ENCODE measurements at places on chromosomes 12 and 14.

GRCh38 chr12:64826234-64826633 lies 1.8 kb downstream of the TBC1D30 start:
- DNase-seq, result peak; percentile 52

GRCh38 chr12:98370976-98371375 lies 144.4 kb upstream of the TMPO start:
- no peak for DNase-seq

- no peak for DNase-seq
These were observed 67.0 kb downstream of the FBXW8 start for GRCh38 chr12:116977465-116978380.

- no peak for DNase-seq
These were observed 43.7 kb downstream of the DEGS2 start for GRCh38 chr14:100115726-100116125.

- DNase-seq, result no peak
These were observed 501 bp downstream of the RIMKLB start for GRCh38 chr12:8698132-8698851.

- no peak for DNase-seq
These were observed 28.3 kb downstream of the TRIM9 start for GRCh38 chr14:51066576-51066975.

GRCh38 chr12:121648458-121649028 lies 20.9 kb downstream of the MORN3 start:
- DNase-seq, result no peak

GRCh38 chr12:27707216-27707615 lies 3.4 kb upstream of the MRPS35 start:
- no peak for DNase-seq

DNA sequence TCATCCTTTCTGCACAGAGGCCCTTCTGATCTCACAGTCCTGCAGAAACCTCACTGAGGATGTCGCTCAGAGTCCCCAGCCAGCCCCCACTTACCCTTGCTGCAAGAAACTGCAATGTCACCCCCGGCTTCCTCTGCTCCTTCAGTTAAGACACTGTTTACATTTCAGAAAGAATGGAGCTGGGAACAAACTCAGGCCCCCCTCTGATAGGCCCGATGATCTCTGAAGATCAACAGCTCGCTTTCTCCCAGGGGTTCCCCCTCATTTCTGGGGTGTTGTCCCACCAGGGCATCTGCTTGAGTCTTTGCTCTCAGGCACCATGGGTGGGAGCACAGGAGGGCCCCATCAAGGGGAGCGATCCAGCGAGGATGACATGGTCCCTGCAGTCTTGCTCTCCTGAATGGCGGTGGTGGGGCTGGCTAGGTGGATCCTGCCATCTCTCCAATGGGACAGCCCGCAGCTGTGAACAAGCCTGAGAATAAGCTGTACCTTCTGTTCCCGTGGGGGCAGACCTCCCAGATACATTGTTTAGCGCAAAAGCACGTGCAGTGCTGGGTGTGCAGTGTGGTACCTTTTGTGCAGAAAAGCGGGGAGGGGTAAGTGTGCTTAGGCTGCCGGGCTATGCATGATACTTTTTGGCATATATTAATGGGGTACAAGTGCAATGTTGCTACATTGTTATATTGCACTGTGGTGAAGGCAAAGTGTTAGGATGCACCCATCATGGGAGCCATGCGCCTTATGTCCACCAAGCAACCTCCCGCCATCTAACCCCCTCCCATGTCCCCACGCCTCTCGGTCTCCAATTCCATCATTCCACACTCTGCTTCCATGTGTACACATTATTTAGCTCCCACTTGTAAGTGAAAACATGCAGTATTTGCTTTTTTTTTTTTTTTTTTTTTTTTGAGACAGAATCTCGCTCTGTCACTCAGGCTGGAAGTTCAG lies 6.7 kb upstream of the NCOR2 start:
- DNase-seq, result no peak

GRCh38 chr12:24770334-24770733 lies 178.6 kb downstream of the BCAT1 start:
- no peak for DNase-seq

- peak; percentile 52 for DNase-seq
These were observed 688 bp downstream of the ULK1 start for GRCh38 chr12:131894981-131895639.

- DNase-seq, result no peak
These were observed 69.6 kb downstream of the CHST11 start for GRCh38 chr12:104526320-104526719.

DNA sequence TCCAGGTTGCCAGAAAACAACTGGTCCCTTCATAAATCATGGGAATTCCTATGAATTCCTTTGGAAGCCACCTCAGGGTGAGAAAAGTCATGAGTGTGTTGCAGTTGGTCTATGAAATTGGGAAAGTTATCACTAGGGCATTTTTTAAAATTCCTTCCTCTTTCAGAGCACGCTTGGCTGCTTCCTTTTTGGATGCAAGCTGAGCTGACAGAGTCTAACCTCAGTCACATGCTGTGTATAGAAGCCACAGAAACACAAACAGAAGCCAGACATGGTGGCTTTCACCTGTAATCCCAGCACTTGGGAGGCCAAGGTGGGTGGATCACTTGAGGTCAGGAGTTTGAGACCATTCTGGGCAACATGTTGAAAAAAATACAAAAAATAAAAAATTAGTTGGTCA lies 21.7 kb upstream of the HELB start:
- no peak for DNase-seq

GRCh38 chr14:104968153-104968527 lies 10.0 kb downstream of the AHNAK2 start:
- peak; percentile 90 for DNase-seq

- no peak for DNase-seq
These were observed 38.0 kb downstream of the CHGA start for GRCh38 chr14:92960706-92961566.

- DNase-seq, result no peak
These were observed 7.5 kb upstream of the TRHDE start for GRCh38 chr12:72264548-72265175.

DNA sequence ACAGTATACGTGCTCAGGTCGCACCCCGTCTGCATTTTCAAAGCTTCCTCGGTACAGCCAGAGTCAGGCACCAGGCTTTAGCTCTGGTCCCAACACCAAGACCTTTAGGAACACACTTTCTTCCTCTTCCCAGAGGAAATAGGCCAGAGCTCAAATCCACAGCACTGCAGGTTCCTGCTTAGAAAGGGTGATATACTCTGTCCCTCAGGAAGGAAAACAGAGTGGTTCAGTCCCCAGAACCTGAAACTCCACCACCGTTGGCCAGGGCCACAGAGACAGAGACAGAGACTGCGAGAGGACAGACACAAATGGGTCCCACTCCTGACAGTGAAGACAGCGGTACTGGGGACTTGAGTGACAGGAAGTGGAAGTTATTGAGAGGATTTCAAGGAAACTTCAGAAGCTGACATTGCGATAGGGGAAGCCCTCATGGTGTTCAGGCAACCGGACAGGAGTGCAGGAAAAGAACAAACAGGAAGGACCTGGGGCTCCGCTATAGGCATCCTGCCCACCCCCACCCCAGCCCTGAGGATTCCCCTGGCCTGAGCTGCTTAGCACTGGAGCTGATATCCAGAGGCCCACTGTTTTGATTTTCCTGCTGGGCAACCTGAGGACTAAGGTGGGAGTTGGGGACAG lies 5.5 kb upstream of the KRT8 start:
- DNase-seq, result no peak

GRCh38 chr12:97753332-97753731 lies 290.7 kb downstream of the RMST start:
- DNase-seq, result no peak

GRCh38 chr12:49201595-49202295 lies 12.9 kb upstream of the TUBA1A start:
- no peak for DNase-seq

DNA sequence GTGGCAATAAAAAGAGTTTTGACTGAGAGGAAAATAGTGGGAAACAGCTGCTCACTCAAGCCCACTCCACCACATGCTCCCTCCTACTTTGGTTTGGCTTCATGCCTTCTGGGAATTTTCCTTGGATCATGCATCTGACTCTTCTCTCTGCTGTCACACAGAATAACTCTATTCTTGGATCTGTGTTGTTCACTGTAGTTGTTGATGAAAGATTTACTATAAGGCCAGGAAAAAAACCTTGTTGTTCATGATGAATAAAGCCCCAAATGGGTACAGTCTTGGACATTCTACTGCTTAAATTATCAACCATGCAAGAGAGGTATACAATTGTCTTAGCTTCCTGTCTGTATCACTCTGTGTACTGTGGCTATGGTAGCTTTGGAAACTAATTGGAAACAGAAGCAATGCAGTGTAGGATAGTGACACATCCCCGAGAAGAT lies 70.5 kb downstream of the TMX1 start:
- no peak for DNase-seq

DNA sequence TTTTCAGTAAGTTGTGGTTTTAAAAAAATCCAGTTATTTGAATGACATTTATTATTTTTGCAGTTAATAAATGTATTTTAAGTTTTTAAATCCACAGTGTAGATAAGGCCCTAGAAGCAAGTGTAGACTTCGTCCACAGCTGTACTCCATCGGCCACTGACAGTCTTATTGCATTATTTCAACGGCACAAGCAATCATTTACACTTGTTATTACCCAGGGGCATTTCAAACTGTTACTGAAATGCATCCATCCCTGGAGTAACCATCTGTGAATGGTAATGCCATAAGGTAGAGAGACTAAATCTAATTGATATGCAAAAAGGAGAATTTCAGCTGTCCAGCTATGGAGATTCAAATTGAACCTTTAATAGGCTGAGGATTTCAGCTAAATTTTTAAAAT lies 48.4 kb downstream of the BICD1 start:
- no peak for DNase-seq

GRCh38 chr12:76018111-76018510 lies 13.5 kb downstream of the PHLDA1 start:
- no peak for DNase-seq

GRCh38 chr14:92451245-92451644 lies 62.3 kb upstream of the RIN3 start:
- DNase-seq, result no peak

GRCh38 chr12:124432376-124432775 lies 135.0 kb downstream of the NCOR2 start:
- DNase-seq, result no peak

- no peak for DNase-seq
These were observed 6.5 kb downstream of the SLC8B1 start for GRCh38 chr12:113328368-113328889.

- no peak for DNase-seq
These were observed 126.0 kb downstream of the ZFP36L1 start for GRCh38 chr14:68666899-68667298.

DNA sequence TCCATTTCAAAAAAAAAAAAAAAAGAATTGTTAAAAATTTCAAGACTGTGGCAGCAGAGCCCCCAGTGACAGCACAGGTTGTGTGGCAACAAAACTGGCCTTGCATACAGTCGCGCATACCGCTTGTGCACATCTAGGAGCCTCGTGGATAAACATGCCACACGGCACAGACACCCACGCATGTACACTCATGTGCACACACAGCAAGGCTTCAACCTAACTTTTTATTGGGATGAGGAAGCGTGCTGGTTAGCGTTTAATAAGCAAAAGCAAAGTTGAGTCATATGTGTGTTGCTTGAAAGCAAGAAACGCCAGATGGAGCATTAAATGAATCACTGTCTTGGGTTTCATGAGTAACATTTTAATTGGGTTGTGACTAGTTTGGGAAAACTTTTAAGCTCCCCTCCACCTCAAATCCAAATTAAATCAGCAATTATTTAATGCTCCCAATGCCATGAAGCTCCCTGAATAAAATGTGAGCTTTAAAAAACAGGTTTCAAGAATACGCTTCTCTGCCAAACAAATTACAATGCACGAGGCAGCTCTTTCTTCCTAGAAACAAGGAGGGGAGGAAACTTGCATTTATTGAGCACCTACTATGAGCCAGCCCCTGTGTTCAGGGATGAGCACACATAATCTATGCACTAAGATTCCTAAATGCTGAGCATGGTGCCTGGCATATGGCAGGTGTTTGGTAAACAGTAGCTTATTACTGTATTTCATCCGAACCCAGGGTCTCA lies 35.7 kb upstream of the EML1 start:
- DNase-seq, result no peak

DNA sequence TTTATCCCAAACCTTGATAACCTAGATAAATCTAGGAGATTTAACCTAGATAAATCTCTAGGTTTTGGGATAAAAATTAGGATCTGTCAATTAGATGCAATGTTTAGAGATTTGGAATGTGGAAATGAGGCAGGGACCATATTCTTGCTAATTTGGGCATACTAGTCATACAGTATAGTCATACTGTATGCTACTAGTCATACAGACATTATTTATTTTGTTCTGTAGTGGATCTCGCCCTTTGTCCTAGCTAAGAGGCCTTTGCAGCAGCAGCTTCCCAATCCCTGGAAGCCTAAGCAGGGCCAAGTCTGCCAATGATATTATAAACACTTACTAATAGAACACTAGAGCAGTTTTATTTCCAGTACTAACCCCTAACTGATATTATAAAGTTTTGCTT lies 136.4 kb downstream of the CEP128 start:
- no peak for DNase-seq

DNA sequence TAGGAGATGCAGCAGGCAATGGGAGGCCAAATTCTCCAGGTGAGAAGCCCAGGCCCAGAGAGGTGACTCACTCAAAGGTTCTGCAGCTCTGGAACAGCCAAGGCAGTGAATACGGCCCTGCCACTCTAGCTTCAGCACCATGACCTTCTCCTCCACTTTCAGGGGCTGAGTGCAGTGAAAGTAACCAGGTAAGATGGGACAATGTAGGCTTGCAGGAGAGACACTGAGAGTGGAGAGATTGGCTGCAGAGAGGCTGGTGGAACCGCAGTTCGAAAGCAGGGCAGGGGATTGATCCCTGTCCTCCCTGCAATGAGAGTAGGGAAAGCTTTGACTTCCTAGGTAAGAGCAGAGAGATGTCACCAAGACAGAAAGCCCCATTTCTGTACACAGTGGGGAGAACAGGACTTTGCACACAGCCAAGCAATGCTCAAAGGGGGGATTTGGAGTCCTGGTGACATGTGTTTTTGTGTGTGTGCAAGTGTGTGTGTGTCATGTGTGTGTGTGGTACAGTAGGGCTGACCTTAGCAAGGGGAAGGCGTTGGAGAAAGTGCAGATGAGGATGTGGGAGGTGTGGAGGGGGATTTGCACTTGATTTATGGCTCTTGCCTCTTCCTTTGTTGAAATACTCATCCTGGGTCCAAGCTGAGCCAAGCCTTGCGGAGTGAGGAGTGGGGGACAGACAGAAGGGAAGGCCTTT lies 12.7 kb downstream of the DHRS2 start:
- DNase-seq, result no peak

- no peak for DNase-seq
These were observed 427.4 kb downstream of the AACS start for GRCh38 chr12:125492354-125493270.

GRCh38 chr12:28443337-28443736 lies 253.1 kb downstream of the CCDC91 start:
- DNase-seq, result no peak

DNA sequence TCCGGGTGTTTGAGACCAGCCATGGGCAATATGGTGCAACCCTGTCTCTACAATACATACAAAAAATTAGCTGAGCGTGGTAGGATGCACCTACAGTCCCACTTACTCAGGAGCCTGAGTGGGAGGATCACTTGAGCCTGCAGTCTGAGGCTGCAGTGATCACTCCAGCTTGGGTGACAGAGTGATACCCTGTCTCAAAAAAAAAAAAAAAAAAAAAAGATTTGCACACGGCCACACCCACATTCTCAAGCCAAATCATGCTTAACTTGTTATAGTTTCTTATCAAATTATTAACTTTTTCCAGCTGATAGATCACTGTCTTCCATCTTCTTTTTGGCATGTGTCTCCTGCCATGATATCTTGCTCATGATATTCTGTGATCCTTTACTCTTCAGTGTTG lies 6.8 kb downstream of the DRAM1 start:
- no peak for DNase-seq
